ENCODE measurements at places on chromosomes 5 and 9. TPM values are rescaled to one million over a fixed set of nuclear protein-coding genes. Genes with fewer than 3 reads are reported as not detected.

GRCh38 chr9:37259951-37260350, 139.6 kb downstream of the ZCCHC7 start:
- no peak for DNase-seq

The CER1 gene
- not detected for total RNA-seq

- DNase-seq = no peak
These were observed 232.6 kb upstream of the ADAMTS16 start for GRCh38 chr5:4907571-4907970.

DNA sequence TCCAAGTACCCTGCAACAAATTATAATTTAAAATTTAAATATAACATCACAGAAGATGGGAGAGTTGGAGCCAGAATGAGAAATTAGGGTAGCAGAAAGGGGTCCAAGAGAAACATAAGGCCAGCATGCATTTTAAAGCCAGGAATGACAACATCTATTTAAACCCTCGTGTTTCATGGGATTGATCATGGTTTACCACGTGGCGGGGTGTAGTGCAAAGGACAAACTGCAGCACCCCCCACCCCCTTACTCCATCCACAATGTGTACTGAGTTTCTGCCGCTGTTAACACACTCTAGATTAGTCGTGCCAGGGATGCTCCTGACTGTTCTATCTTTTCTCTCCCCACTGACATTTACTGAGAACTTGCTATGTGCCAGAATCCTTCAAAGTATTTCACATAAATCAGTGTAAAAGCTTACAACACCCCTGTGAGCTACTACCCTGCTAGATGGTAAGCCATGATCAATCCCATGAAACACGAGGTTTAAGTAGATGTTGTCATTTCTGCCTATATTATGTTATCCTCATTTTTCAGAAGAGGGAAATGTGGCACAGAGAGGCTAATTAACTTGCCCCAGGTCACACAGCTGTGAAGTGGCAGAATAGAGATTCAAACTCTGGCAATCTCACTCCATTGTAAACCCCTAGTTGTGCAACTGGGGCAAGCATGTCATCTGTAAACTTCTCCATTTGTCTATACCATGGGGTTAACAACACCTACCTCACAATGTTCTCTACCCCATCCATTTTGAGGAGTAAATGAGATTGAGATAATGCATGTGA, 136.3 kb downstream of the ENTREP1 start:
- no peak for DNase-seq

The DMGDH gene
- 4.0 TPM for total RNA-seq

- no peak for DNase-seq
These were observed 7.0 kb downstream of the ADAMTS13 start for GRCh38 chr9:133429214-133429613.

DNA sequence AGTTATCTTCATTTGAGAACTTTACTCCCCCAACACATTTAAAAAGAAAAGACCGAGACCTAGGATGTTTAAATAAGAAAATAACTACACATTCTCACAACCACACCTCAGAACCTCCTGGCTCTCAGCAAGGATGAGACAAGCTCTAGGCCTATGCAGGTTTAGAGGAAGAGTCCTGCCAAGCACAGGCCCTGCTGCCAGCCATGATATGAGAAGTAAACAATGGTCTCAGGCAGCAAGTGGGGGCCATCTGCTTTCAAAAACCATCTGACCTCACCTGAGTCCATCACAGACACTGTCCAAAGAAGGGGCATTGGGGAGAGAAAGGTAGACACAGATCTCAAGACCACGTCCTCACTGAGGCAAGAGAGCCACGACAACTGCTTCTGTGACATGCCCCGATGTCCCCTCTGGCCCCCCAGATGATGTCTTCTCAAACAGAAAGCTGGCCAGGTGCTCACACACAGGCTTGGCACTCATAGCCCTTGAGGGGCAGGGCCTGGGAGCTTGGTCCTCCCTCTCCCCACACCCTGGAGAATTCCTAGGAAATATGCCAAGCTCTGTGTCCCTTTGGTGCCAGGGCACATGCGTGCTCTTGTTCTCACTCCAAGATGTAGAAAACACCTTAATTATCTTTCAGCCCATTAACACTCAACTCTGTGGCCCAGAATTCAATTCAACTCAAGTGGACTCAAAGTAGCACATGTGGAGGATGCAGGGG, 150.4 kb downstream of the FSTL4 start:
- DNase-seq = no peak

DNA sequence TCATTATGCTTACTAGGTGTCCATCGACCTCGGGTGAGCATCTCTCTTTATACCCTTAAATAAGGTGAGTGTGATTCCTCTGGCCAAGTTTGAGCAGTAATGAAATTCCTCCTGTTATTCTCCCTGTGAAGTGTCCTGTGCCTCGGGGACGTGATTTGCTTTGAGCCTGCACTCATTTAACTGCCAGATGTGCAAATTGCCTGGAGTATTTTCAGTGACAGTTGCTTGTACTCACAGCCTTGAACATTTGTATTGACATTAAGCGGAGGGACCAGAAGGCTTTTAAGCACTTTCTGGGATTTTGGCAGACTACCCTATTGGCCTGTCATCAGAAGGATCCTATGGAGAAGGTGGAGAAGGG, 126.9 kb downstream of the DOCK2 start:
- DNase-seq = no peak

- no peak for DNase-seq
These were observed 41.1 kb downstream of the ELAVL2 start for GRCh38 chr9:23784962-23785361.

The SPINK7 gene
- not detected for total RNA-seq

The NXNL2 gene
- not detected for total RNA-seq

DNA sequence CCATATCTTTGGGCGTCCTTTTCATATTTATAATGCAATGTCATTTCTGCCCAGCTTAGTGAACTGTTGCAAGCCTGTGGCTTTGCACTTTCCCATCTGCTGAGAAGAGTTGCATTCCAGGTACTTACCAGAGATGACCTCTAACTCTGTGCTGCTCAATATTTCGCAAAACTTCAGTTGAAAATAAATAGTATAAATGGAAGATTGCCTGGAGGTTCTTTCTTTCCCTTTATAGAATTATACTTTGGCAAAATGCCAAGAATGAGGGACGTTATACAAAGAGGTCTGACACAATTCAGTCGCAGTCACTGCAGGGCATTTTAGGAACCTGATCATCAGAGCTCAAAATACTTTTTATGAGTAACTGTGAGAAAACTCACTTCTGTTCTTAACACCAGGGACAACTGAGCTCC, 18.9 kb upstream of the VLDLR start:
- DNase-seq = no peak

DNA sequence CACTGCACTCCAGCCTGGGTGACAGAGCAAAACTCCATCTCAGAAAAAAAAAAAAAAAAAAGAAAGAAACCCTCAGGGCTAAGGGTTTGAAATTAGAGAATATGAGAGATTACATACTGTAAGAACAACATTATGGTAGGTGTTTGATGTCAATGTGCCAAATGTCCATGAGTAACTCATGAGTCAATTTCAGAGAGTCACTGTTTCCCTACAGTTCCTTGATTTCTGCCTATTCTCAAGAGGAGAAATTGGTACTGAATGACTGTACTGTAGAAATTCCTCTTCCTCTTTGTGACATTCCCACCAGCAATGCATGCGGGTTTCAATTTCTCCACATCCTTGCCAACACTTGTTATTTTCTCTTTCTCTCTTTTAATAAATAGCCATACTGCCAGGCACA, 35.2 kb downstream of the MARVELD2 start:
- no peak for DNase-seq

The AIF1L gene
- 27.3 TPM for total RNA-seq

GRCh38 chr5:143217065-143217803, 186.3 kb downstream of the NR3C1 start:
- DNase-seq = no peak

DNA sequence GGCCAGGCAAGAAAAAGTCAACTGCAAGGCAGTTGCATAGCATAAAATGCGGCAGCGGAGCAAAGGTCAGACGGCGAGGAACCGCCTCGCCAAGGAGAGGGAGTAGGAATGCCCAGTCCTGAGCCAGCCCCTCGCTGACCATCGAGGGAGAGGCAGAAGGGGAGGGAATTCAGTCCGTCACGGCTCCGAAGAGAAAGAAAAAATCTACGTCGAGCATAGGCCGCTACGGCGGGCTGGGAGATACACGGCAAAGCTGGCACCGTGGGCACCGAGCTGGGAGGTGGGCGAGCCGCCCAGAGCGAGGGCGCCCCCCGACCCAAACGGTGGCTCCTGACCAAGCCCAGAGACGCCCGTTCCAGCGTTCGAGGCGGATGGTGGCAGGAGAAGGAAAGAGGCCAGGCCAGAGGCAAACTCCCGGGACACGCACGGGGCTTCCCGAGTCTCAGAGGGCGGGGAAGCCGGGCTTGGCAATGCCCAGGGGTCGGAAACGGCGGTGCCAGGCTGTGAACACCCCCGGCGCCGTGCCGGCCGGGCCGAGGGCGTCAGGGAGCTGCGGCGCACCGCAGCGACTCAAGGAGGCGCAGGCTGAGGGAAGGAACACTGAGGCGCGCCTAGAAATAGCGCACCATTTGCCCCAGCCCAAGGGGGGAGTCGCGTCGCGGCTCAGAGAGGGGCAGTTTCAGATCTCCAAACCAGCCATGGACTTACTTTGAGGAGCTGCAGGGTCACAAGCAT, 518 bp downstream of the SPRY4 start:
- no peak for DNase-seq

The ADAMTS16 gene
- not detected for total RNA-seq

The FAM78A gene
- total RNA-seq = 31.8 TPM

The CDH6 gene
- 1.1 TPM for total RNA-seq

DNA sequence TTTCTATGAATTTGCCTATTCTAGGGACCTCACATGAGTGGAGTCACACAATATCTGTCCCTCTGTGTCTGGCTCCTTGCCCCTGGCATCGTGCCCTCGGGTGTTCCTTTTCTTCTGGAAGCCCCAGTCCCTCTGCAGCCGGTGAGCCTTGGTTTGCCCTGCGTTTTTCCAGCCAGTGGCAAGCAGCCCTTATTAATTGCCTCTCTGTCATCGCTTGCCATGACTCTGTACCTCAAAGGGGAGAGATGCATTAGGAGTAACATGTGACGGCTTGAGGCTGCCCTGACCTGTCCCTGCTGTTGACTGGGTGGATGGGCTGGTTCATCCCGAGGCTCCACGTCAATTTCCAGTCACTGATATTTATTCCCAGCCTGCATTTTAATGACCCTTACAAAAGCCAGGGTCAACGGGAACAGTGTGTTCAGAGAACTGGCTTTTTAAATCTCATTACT, 87.3 kb downstream of the CFAP90 start:
- DNase-seq = no peak

The TMC1 gene
- not detected for total RNA-seq

DNA sequence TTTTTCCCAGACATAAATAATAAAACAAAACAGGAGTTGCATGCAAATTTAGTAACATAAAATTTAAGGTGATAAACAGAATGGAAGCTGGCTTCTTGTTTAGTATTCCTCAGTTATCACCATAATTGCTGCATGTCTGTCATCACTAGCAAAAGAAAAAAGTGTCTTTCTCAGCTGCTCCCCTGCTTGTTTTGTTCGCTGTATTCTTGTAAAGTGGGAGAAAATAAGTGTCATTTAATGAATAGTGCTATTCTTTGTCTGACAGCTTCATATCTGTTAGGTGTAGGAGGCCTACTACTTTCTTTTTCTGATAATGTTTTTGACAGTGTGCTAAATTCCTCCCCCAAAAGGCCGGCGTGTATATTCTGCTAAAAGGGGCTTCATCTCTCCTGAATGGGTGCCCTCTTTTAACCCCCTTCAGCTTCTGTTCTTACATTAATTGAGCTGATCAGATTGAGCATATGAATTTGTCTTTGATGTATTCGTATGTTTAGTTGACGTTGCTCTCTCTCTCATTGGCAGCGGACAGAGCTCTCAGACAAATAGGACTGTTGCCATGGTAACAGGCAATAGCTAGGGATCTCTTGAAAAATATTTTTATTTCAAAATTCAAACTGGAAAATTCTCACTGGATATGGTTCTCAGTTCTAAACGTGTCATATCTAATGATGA, 303.8 kb downstream of the KIAA0825 start:
- no peak for DNase-seq

GRCh38 chr5:119289438-119290044, 66.3 kb upstream of the TNFAIP8 start:
- no peak for DNase-seq

GRCh38 chr5:171714261-171714660, 71.4 kb upstream of the SMIM23 start:
- DNase-seq = peak; percentile 55

GRCh38 chr5:13354611-13355010, 589.9 kb downstream of the DNAH5 start:
- DNase-seq = no peak

- DNase-seq = no peak
These were observed 283.3 kb downstream of the NSG2 start for GRCh38 chr5:174328631-174329299.

The NRG2 gene
- 1.9 TPM for total RNA-seq

GRCh38 chr5:52491071-52491787, 296.5 kb upstream of the ITGA1 start:
- no peak for DNase-seq

DNA sequence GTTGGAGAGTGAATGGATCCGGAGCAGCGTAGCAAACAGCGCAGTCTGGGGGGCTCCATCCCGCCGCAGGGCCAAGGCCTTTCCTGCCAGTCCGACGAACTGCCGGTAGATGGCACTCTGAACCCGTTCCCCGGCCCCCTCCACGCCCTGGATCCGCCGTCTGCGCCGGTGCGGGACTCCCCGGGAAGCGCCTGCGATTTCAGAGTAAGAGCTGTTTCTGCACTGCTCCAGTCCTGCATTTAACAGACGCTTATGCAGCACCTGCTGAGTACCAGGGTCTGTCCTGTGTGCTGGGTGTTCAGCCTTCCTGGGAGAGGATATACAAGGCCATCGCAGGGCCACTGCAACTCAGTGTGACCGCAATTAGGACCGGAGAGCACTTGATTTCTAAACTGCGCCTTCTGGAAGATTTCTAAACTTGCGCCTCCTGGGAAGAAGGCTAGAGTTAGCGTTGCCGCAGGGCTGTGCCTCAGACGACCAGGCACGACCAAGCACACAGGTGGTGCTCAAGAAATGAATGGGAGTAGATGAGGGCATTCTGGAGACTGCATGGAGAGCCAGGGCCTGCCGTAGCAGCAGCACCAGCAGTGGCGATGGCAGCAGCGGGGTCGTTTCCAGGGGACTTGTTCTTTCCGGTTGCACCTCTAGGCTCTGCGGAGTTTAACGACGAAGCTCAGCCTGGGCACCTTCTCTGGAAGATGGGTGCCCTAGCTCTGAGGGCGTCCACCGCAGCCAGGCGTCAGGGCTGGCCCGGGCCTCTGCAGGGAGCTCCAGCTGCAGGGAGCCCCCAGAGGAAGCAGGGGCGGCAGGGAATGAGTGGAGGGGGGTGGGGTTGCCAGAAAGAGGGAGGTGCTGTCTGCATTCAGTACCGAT, 14.3 kb upstream of the TIFAB start:
- DNase-seq = peak; percentile 79

The COL5A1 gene
- 22.0 TPM for total RNA-seq

- DNase-seq = no peak
These were observed 1.0 kb upstream of the NTMT1 start for GRCh38 chr9:129624947-129625346.

Data from right atrium auricular region (tissue), 2 donors.